T-helper 9 cell (primary cell): ENCODE measurements at places on chromosomes 13 and 19.
A peak's percentile ranks its signal among the peaks of the same experiment; 100 is the strongest.

GRCh38 chr19:42178791-42179674 lies 38.4 kb downstream of the DEDD2 start:
- DNase-seq, result no peak

GRCh38 chr13:94232956-94233355 lies 246.5 kb downstream of the DCT start:
- DNase-seq, result no peak

DNA sequence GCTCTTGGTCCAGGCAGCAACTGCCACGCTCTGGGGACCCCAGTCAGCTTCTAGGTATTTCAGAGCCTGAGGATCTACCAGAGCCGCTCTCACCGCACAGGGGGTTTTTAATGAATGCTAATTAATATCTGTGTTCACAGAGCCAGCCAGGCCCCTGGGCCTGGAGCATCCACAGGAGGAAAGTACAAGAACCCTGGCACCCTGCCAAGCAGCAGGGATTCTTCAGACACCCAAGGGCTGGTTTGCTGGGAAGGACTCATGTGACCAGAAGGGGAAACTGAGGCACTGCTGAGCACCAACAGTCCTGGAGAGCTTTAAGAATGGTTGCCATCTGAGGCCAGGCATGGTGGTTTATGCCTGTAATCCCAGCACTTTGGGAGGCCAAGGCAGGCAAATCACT lies 38.0 kb upstream of the ADGRE5 start:
- no peak for DNase-seq

- DNase-seq, result no peak
These were observed 46.8 kb downstream of the ARHGEF7 start for GRCh38 chr13:111161601-111162600.

DNA sequence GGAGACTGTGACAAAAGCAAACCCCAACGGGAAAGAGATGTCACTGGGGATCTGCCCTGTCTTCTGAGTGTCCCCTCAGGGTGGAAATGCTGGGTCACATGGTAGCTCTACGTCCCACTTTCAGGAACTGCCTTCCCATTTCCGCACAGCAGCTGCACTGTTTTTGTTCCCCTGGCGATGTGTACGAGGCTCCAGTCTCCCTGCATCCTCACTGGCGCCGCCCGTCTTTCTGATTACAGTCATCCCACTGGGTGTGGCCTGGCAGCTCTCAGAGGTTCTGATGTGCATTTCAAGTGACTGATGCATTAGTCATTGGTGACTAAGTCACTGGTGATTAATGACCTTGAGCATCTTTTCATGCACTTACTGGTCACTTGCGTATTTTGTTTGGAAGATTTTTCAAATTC lies 21.2 kb downstream of the PCID2 start:
- DNase-seq, result no peak

DNA sequence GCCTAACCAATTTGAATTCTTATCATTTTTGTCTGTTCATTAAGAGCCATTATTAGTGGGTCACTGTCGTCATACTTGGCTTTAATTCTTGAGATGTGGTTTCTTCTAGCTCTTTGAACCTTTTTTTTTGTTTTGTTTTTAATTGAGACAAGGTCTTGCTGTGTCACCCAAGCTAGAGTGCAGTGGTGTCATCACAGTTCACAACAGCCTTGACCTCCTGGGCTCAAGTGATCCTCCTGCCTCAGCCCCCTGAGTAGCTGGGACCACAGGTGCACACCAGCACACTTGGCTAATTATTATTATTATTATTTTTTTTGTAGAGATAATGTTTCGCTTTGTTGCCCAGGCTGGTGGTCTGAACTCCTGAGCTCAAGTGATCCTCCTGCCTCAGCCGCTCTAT lies 25.8 kb upstream of the LDLR start:
- DNase-seq, result no peak

DNA sequence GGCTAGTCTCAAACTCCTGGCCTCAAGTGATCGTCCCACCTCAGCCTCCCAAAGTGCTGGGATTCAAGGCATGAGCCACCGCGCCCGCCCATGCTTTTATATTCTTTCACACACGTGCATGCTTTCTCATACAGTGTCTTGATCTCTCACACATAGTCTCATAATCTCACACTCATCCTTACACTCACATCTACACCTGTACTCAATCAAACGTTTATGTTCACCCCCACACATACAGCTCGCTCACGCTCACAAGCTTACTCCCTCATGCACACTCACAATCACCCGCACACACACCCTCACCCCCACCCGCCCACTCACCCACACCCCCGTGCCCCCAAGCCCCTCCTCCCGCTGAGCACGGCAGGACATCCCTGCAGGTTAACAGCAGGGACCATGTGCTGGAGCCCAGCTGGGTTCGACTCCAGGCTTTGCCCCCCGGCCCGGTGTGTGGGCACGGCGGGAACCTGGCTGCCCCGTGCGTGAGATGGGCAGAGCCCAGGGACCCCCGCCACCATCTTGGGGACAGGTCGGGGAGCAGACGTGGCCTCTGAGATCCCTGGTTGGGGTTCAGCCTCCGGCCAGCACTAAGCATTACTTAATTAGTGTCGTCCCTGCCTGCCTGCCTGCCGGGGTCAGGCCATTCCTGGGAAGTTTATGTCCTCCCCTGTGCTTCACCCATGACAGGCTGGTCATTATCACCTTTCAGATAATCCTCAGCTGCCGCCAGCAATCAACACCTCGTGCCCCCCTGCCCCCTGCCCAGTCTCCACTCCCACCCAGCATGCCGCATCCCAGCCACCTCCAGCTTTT lies 11.4 kb downstream of the SBK2 start:
- no peak for DNase-seq

- DNase-seq, result no peak
These were observed 485 bp downstream of the CRYL1 start for GRCh38 chr13:20525144-20525600.

DNA sequence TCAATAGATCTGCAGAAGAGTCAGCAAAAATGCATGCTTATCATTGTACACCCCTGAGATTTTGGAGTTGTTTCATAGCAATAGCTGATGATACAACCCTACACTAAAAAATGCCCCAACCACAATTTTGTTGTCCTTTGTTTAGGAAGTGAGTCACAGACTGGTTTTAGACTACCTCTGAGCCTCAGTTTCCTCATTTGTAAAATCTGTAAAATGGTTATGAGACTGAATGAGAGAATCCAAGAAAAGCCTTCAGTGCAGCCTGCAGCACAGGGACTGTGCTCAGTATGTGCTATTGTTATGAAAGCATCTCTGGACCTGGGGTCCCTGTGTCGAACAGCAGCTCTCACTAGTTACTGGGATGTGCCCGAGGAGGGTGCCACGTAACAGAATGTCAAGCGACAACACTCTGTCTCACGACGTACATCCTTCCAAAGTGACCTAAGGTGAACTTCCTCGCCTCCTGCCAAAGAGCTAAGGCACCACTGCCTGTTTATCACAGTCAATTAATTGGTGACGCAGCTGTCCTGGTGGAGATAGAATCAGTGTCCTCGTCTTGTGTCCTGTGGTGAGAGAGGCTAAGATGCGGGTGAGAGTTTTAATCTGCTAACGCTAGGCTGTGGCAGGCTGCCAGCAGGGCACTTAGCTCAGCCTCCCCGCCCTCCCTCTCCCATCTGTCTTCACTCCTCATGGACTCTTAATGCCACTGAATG lies 18.1 kb downstream of the DHRS12 start:
- no peak for DNase-seq

DNA sequence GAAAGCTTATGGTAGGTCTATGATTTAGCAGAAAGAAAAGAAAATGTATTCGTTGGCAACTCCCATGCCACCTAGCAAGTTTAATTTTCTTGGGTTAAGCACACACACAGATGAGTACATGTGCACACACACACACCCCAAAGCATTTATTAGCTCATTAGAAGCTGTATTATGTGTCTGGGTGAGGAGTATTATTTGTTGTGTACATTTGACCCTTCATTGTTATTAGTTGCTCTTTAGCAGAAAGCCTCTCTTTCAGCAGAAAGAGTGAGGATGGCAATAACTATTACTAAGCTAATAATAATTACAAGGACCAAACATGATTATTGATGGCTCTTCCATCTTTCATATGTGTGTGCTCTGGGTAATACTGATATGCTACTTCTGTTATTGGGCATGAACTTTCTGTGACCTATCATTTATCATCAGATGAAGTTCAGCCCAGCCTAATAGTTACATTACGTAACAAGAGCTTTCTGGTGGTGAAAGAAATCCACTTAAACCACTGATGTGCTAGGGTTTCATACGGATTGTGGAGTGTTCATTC lies 177.4 kb upstream of the OBI1 start:
- no peak for DNase-seq

GRCh38 chr13:50357586-50358118 lies 342.4 kb downstream of the KCNRG start:
- DNase-seq, result no peak

GRCh38 chr13:21077076-21077787 lies 15.8 kb upstream of the LATS2 start:
- DNase-seq, result no peak

GRCh38 chr19:37506387-37507166 lies at the start of gene ZNF793:
ZNF793 (plus strand) TSS chr19:37506939; CDS start chr19:37523440, 16,501 bp downstream.
- peak; percentile 59 for DNase-seq

GRCh38 chr13:58134012-58134411 lies 502.5 kb downstream of the PCDH17 start:
- no peak for DNase-seq

- DNase-seq, result no peak
These were observed 27.4 kb downstream of the IL12RB1 start for GRCh38 chr19:18059297-18059696.

DNA sequence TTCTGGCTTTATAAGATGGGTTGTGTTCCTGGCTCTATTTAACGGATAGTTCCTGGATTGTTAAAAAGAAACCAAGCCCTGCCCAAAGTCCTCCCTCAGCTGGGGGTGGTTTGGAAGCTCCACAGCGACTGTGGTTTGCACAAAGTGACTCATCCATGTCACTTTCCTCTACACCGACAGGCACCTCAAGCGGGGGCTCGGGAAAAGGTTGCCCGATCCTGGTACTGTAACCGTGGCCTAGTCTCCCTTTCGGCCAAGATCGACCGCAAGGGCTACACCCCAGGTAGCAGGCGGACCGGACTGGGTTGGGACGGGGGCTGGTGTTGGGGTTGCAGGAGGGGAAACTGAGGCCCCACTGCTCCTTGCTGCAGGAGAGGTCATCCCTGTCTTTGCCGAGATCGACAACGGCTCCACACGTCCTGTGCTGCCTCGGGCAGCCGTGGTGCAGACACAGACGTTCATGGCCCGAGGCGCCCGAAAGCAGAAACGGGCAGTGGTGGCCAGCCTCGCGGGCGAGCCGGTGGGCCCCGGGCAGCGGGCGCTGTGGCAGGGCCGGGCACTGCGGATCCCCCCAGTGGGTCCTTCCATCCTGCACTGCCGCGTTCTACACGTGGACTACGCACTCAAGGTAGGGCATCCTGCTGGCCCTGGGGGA lies 1.6 kb downstream of the ARRDC2 start:
- DNase-seq, result no peak

DNA sequence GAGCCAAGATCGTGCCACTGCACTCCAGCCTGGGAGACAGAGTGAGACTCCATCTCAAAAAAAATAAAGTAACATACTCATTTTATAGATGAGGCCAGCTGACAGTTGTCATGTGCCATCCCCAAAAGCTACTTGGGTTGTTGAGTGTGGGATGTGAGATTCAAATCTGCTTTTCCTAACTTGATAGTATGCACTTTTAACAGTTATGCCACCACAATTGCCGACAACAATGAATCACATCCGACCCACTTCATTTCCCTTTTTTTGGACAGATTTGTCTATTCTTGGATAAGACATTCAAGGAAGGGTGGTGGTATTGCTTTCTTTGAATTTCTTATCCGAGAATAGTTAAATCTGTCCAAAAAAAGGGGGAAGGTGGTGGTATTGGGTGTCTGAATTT lies 16.3 kb upstream of the DNMT1 start:
- DNase-seq, result no peak

- no peak for DNase-seq
These were observed 23.1 kb upstream of the MED4 start for GRCh38 chr13:48118030-48118429.

DNA sequence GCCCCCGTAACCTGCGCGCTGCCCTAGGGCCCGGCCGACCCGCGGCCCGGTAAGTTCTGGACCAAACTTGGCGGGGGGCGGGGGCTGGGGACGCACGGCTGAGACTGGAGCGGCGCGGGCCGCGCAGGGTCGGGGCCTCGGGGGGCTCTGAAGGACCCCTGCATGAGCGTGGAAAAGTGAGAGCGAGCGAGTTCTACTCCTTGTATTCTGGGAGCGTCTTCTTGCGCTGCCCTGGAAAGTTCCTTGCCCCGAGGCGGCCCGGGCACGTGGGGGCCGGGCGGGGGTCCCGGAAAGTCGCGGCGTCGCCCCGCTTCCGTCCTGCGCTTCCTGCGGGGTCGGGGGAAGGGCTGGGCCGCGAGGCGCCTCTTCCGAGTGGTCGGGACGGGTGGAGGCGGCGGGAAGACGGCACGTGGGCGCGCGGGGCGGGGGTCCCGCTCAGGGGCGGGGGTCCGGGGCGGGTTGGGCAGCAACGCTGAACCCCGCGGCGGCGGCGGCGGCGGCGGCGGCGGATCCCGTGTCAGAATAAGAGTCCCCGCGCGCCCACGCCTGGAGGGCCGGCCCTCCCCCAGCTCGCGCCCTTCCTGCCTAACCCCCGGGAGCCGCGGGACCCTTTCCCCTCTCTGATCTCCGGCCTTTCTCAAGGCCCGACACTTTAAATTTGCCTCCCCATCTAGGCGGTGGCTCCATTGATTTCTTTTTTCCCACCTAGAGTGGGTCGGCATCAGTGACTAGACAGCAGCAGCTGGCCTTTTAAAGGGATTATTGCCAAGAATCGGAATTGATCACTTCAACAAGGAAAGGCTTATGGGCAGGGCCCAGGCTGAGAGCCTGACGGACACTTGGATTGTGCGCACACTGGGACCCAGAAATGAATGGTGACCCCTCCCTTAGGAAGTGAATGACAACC lies 749 bp downstream of the GATAD2A start:
- DNase-seq, result peak; percentile 52

- DNase-seq, result no peak
These were observed 80.1 kb downstream of the IPO5 start for GRCh38 chr13:98033277-98034247.

DNA sequence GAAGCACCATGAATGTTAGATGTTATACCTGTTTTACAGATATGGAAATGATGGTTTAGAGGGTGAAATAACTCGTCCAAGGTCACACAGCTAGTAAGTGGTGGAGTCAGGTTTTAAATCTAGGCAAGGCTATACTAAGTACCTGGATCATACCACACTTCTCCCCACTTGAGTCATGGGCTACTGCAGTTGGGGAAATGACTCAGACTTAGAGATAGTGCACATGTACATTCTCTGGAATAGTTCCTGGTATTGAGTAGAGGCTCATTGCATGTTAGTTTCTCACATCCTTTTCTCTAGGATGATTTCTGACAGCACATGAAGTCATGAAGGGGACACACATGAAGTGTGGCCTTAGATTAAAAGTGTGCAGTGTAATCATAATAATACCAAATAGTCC lies 76.2 kb upstream of the TNFSF11 start:
- no peak for DNase-seq
